ENCODE measurements at places on chromosomes 2 and 18.

GRCh38 chr2:119766944-119767343 is 7.2 kb downstream of the PTPN4 start:
- no peak for DNase-seq

DNA sequence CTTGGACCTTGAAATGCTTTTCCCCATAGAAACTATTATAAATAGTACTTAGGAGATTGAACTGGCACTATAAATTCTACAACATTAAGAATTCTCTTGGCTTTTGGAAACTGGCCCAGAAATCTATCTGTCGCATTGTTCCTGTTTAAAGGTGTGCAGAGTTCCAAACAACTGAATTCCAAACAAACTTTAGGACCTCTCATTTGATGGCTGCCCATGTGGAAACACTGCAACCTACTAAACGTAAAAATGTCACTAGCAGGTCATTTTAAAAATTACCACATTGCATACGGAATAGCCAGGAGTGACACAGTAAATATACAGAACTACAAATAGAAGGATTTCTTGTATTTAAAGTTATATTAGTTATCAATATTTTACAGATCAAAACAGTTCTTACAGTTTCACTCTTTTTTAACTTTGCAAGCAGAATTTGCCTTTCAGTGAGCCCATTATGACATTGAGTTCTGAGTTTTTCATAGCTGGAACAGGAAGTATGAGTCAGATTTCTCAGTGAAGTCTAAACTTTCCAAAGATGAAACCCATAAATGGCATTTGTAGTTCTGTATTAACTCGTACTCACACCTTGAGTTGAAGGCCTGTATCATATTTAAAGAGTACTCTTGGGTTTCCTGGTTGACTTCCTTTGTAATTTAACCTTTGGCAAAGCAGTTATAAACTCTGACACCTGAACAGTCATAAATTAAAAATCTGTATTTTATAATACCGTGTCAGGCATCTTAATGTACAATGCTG is 142.3 kb upstream of the BOD1L2 start:
- DNase-seq, result no peak

GRCh38 chr2:224650815-224651439 is 65.2 kb downstream of the CCDC195 start:
- no peak for DNase-seq

- no peak for DNase-seq
These were observed 1.8 kb downstream of the LRRFIP1 start for GRCh38 chr2:237629188-237629534.

DNA sequence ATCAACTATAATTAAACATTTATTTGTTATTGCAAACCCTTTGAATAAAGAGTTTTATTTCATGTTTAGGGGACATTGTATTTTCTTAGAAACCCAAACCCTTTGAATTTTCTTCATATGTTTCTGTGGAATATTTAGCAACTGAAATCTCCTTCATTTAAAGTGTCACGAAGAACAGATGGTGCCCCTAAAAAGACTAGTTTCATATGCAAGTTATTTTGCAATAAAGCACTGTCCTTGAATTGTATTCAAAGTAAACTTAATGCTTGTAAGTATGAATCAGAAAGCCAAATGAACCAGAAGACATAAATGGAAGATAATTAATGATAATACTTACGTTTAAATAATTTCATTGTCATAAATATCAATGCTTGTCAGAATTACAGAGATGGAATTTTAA is 151.9 kb upstream of the CWC22 start:
- DNase-seq, result no peak

GRCh38 chr2:239385096-239386000 is 15.5 kb downstream of the HDAC4 start:
- no peak for DNase-seq

DNA sequence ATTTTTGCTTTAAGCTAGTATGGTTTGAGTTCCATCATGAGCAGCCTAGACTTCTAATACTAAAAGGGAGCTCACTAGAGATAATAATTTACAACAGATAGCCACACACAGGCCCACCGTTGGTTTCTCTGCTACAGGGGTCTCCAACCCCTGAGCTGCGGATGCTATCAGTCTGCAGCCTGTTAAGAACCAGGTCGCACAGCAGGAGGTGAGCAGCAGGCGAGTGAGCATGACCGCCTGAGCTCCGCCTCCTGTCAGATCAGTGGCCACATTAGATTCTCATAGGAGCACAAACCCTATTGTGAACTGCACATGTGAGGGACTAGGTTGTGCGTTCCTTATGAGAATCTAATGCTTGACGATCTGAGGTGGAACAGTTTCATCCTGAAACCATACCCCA is 150.6 kb downstream of the HRH4 start:
- DNase-seq, result no peak

DNA sequence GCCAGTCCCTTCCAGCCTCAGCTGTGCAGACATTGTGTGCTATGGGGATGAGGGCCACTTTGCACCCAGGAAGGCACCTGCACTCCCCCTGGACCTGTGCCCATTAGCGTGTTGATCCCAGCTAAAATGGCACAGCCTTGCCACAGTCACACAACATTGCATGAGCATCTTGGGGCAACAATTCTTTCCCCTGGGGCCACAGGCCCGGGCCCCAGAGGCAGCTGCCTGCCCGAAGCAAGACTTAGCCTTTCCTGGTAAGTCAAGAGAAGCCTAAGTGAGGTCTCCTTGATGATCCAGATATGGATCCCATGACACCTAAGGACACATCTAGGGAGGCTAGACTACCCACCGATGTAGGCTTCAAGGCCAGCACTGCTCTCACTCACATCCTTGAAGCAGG is 202.1 kb downstream of the BCL11A start:
- DNase-seq, result no peak

- no peak for DNase-seq
These were observed 243.6 kb downstream of the NEDD4L start for GRCh38 chr18:58287353-58288274.

DNA sequence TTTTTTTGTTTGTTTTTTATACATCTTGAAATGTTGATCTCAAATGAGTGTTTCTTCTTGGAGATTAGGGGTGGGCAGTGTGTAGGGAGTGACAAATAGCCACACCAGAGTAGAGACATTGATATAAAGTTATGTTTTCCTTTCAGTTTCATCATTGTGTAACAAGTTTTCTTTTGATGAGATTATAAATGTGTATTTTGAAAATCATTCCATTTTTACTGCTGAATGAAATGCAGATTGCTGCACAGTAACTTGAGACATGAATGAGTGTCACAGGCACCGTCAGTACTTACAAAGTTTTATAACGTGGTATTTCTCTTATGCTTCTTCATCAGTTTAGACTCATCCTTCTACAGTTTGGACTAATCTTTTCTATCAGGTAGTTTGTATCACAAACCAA is 370 bp downstream of the MEP1B start:
- DNase-seq, result no peak
